ENCODE measurements at places on chromosomes 12 and 14. TPM values are rescaled to one million over a fixed set of nuclear protein-coding genes. Genes with fewer than 3 reads are reported as not detected.

DNA sequence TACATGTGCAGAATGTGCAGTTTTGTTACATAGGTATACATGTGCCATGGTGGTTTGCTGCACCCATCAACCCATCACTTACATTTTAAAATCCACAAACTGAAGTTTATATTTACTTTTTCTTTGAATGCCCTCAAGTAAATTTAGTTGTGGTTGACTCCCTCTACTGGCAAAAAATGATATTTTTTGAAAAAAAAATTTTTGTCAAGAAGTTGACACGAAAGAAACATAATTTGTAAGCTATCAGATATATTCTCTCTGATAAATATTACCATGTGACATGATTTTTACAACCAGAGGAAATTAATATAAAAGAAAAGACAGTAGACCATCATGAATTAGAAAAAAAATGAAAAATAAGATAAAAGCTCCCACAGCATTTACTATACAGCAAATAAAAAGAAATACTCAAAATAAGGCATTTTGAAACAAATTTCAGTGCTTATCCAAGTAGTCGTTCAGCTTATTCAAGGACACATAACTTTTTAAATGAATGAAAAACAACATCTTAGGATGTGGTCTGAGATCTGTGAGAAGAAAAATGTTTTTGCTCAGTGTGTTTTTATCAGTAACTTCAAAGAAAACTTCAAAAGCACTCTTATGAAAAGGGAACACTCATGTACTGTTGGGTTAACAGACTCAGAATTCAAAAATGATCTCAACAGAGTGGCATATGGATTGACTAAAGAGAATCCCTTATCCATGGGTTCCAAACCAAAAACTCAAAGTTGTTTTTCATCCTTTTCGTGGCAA, 30.0 kb upstream of the GRIP1 start:
- peak; percentile 72 for DNase-seq

- no peak for DNase-seq
Observed at GRCh38 chr12:120771097-120771496, 45.5 kb downstream of the ACADS start.

DNA sequence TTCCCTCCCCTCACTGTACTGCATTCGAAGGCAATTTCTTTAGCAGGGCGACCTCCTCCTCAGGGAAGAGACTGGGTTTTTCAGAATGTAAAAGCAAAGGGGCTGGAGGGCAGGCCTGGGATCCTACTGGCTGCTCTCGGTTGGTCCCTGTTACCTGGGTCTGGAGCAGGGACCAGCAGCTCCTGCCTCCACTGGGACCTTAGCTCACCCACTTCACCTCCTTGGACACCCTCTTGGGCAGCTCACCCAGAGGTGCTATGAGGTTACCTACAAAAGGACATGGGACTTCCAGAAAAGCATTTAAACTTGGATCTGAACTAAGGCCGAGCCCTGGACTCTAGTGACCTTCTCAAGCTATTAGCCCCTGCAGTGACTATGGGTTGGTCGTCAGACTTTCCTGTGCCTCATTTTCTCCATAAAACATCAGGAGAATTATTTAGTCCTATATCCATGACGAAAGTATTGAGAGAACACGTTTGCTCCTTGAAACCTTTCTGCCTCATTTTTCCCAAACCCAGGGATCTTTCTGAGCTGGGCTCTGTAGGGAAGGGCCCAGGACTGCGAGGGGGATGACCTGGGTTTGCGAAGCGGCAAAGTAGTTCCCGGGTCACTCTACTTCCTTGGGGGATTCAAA, 65.0 kb downstream of the FBXL14 start:
- DNase-seq, result no peak

DNA sequence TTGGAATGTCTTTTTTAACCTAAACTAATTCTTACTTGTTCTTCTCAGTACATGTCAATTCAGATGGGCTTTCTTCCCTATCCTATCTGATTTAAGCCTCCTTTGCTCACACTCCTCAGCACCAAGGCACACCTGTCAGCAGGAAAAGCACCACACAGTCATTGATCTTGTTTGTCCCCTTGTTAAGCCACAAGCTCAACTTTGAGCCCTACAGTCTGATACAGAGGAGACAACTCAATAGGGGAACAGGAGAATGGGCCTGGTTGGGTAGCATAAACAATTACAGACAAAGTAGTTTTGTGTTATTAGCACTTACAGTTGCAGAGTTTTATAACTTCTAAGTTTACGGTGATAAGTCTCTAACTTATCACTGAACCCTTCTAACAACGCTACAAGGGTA, 29.5 kb upstream of the SYCP3 start:
- no peak for DNase-seq

DNA sequence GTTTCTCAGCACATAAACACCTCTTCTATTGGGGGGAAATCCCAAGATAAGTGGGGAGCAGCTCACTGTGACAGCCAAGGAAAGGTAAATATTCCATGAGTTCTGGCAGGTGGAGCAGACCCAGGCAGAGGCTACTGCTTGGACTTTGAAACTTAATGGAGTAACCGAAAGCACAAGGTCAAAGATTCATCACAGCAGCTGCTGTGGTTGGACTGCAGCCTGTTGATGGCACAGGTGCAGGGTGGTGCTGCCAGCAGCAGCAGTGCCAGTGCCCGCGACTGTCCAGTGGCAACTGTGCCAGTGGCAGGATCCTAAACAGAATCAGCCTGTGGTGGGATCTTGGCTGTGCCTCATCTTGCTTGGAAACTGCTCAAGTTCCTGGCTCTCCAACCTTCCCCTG, 81.4 kb upstream of the ARID2 start:
- no peak for DNase-seq

GRCh38 chr14:51707327-51707726, 55.6 kb downstream of the FRMD6 start:
- DNase-seq, result no peak

DNA sequence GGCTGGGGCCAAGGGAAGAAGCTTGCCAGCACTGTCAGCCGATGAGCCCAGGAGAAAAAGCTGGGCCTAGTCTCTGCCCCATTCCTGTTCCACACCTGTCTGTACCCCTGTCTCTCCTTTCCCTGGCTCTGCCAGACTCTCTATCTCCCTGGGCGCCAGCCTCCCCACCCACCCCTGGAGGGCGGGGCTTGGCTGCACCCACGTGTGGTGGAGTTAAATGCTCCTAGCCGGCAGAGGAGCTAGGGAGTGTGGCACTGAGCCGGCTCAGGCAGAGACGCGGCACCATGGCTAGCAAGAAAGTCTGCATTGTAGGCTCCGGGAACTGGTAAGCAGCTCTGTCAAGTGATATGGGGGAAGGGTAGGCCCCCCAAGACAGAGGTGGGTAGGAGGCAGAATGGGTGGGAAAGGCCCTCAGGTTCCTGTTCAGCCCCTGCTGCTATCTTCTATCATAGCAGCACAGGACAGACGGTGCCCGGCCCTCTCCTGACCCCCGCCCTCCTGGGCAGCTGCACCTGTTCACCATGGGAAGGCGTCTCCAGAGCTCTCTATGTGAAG, at the start of gene GPD1:
Gene GPD1, plus strand, starts transcription at position 242 of the 555 bp plus-strand sequence. Its CDS starts 43 bp downstream, at position 285.
- peak; percentile 50 for DNase-seq

DNA sequence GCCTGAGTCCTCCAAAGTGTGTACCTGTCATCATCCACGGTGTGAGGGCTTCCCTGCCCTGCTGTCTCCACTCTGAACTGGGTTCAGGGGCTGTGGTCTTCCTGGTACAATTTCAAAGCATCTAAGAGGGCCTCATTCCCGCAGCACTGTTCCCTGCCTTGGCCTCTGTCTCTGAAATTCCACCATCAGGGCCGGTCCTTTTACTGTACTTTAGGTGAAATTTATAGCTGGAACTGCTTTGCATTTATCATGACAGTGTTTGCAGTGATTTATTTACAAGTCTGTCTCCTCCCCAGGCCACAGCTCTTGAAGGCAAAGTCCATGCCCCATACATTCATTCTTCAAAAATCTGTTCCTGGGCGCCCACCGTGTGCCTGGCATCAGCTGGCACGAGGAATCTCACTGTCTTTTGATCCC, 36.9 kb upstream of the NCOR2 start:
- DNase-seq, result no peak

- peak; percentile 49 for DNase-seq
Observed at GRCh38 chr14:35470755-35471154, 63.2 kb upstream of the INSM2 start.

DNA sequence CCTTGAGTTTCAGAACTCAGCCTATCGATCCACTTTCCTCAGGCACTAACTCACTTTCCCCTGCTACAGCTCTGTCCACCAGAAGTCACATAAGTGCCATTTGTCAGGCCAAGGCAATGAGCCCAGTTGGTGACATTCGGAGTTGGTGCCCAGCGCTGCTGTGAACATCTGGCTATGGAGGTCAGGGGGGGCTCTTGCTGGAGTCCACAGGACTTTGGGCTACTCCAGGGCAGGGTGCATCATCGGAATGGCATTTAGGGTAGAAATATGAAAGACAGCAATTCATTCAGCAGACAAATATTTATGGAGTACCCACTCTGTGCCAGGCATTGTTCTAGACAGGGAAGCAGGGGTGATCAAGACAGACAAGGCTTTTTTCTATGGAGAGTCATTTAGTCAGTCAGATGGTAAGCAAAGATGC, 1.5 kb upstream of the PPP1CC start:
- peak; percentile 91 for DNase-seq

GRCh38 chr14:89479802-89480201, 62.8 kb upstream of the FOXN3 start:
- DNase-seq, result no peak

DNA sequence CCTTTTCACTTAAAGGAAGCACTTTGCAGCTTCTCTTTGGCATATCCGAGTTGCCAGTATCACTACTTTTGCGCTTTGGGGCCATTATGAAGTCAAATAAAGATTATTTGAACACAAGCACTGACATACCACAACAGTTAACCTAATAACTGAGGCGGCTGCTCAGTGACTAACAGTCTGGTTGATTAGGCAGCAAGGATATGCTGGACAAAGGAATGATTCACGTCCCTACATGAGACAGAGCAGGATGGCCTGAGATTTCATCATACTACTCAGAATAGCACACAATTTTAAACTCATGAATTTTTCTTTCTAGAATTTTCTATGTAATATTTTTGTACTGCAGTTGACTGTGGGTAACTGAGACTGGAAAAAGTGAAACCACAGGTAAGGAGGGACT, 56.9 kb upstream of the E2F7 start:
- peak; percentile 90 for DNase-seq

- no peak for DNase-seq
Observed at GRCh38 chr12:41073633-41074472, 114.3 kb upstream of the PDZRN4 start.

The DDIT3 gene
- total RNA-seq, result 27.4 TPM

The OTOGL gene
- total RNA-seq, result 3.1 TPM

The KRT6C gene
- not detected for total RNA-seq

The SLC8A3 gene
- not detected for total RNA-seq

The ANKRD33 gene
- not detected for total RNA-seq

The NEUROD4 gene
- not detected for total RNA-seq

The KRT83 gene
- total RNA-seq, result 0.33 TPM

The C14orf119 gene
- total RNA-seq, result 49.6 TPM
